Upper lobe of left lung (tissue), 6 donors: ENCODE measurements at places on chromosomes 2 and 18. TPM values are rescaled to one million over a fixed set of nuclear protein-coding genes. Genes with fewer than 3 reads are reported as not detected.

GRCh38 chr2:180520921-180521581 lies 459.4 kb upstream of the UBE2E3 start:
- DNase-seq, result no peak

GRCh38 chr2:72153924-72154323 lies 6.3 kb upstream of the CYP26B1 start:
- no peak for DNase-seq

DNA sequence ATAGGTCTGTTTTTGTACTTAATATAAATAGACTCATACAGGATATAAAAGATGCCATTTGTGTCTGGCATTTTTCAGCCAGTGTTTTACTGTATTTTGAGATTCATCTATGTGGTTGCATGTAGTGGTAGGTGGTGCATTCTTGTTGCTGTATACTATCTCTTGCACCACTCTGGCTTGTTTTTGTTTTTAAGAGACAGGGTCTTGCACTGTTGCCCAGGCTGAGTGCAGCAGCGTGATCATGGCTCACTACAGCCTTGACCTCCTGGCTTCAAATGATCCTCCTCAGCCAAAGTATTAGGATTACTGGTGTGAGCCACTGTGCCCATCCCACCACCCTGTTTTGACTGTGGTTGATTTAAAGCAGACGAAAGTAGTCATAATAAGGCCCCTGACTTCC lies 12.6 kb downstream of the HK2 start:
- DNase-seq, result no peak

DNA sequence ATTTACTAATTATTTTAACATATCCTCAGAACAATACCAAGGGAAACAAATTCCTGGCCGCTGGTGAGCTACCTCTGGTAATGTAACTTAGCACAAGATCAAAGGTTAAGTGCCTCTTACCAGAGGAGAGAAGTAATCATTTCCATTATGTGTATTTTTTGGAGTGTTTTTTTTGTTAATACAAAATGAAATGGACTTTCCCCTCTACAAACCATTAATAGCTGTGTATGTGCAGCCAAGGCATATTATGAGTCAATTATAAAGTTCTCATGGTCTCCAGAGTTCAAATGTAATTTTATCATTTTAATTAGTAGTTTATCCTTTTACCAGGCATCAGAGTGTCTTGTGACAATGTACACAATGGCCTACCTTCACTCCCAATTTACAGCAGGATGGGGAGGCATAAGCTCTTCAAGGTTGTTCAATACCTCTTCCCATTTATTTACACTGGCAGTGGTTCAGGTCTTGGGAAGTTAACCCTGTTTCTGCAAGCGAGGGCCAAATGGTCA lies 242.2 kb downstream of the TGIF1 start:
- DNase-seq, result no peak

DNA sequence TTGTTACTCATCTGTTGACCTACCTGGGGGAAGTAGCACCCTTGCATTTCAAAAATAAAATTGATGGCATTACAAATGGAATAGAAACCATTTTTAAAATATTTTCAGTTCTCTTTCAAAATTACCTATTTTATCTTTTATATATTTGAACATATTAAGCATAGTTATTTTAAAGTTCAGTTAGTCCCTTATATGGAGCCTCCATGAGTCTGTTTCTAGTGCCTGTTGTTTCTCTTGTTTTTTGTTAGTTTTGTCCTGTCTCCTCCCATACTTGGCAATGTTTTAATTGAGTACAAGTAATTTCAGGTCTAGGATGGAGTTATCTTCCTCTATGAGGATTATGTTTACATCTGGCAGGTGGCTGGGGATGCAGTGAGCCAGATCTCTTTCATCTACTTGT lies 5.9 kb upstream of the KCNIP3 start:
- no peak for DNase-seq

- no peak for DNase-seq
Observed at GRCh38 chr2:109663721-109664120, 49.6 kb downstream of the SOWAHC start.

DNA sequence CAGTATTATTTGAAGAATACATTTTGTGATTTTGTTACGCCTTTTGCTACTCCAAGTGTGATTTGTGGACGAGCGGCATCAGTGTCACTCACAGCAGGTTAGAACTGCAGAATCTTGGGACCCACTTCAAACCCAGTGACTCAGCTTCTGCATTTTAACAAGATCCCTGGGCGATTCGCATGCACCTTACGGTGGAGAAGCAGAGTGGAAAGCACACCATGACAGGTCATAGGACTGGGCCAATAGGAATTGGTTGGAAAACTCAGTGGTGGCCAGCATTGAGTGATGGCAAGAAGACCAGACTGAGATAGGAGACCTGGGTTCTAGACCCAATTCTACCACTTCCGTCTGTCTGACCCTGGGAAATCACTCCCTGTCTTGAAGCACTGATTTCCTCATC lies 26.3 kb downstream of the CTLA4 start:
- no peak for DNase-seq

The CD226 gene
- 4.1 TPM for total RNA-seq

DNA sequence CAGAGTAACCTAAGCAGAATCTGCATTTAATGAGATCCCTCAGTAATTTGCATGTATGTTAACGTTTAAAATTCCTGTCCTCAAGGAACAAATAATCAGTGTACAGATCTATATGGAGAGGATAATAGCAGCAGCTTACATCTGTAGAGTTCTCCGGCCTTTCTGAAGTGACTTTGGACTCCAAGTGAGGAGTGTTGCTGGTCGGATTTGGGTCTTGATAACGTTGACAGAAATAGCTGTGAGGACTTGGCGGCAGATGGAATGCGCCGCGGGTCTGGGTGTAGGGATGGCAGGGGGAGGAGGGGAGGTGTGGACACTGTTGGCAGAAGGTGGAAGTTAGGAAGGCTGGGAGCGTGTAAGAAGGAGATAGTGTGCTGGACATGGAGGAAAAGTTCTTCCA lies 170.9 kb upstream of the GATA6 start:
- DNase-seq, result no peak

The PTPN2 gene
- 53.2 TPM for total RNA-seq

The TYMS gene
- 5.2 TPM for total RNA-seq

DNA sequence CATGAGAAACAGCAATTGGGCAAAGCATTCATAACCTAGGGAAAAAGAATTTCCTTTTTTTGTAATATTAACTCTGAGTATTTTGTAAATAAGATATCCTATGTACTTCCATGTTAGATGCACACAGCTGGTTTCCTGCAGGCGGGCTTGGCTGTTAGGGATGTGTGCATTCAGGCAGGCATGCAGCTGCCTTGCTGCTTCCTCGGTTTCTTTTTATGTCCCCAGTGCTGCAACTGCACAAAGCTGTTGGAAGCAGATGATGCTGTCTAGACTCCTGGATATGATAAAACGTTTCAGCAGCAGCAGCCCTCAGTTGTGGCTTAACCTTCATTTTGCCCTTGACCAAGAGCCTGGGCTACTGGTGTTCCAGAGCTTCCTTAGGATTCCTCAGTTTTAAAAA lies 89.4 kb upstream of the EML6 start:
- DNase-seq, result no peak

The TMEM247 gene
- total RNA-seq, result not detected

GRCh38 chr18:30999887-31000628 lies 42.5 kb downstream of the DSC3 start:
- DNase-seq, result no peak

DNA sequence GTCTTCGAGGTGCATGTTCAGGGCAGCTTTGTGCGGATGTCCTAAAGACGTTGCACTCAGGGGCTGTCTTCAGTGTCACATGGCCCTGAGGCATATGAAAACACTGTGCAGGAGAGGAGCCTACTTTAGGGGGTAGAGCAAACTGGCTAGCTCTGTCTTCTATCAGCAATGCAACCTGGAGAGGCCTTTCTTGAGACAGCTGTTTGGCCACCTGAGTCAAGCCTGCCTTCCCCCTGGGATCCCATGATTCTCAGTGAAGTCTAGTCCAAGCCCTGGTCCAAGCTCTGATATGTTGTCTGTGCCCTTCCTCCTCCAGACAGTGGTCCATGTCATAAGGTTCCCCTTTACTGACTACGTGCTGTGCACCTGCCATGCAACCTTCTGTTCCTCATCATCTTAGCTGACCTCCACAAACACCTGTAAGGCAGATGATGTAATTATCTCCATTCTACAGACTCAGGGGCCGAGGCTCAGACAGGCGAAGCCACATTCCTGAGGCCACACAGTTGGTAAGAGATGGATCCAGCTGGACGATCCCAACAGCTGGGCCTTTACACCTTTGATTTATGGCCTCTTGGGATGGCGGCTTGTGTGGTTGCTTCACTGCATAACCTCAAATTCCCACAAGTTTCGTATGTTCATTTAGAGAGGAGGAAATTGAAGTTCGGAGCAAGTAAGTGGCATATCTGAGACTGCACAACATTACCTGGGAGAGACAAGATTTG lies 109.9 kb downstream of the COPS8 start:
- no peak for DNase-seq

DNA sequence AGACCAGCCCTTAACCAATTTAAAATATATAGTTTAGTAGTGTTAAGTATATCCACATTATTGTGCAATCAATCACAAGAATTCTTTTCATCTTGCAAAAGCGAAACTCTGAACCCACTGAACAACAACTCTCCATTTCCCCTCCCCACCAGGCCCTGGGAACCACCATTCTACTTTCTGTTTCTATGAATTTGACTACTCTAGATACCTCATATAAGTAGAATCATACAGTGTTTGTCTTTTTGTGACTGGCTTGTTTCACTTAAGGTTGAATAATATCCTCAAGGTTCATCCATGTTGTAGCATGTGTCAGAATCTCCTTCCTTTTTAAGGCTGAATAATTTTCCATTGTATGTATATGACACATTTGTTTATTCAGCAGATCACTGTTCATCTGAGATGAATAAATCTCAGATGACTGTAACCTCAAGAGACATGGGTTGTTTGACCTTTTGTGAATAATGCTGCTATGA lies 8.1 kb upstream of the SOS1 start:
- no peak for DNase-seq

DNA sequence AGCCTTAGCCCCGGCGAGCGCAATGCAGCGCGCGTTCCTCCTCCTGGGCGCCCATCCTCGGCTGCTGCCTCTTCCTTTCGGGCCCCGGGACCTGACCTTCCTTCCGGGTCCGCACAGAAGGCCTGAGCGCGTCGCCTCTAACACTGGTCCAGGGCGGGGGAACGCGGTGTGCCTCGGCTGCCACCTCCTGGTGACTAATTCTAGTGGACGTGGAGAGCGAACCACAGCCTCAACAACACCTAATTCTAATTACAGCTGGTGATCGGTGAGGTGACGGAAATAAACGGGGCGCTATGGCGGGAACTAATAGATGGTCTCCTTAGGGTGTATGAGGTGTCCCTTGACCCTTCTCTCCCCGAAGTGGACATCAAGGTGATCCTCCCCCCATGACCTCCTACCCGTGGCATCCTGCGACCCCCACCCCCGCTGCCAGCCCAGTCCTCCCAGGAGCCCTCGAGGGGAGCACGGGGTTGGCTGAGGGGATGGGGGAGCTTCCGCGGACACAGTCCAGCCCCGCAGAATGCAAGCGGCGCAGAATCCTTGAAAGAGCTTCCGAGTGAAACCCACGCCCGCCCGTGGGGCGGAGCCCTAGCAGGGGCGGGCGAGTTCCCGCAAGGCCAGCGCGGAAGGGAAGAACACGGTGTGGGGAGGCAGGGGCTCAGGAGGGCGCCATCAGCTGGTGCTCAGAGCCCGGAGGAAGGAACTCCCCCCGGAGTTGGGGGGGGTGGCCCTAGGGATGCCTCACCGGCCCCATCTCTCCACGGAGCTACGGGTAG lies 12.8 kb upstream of the HMSD start:
- peak; percentile 92 for DNase-seq

The RRM2 gene
- 12.9 TPM for total RNA-seq

DNA sequence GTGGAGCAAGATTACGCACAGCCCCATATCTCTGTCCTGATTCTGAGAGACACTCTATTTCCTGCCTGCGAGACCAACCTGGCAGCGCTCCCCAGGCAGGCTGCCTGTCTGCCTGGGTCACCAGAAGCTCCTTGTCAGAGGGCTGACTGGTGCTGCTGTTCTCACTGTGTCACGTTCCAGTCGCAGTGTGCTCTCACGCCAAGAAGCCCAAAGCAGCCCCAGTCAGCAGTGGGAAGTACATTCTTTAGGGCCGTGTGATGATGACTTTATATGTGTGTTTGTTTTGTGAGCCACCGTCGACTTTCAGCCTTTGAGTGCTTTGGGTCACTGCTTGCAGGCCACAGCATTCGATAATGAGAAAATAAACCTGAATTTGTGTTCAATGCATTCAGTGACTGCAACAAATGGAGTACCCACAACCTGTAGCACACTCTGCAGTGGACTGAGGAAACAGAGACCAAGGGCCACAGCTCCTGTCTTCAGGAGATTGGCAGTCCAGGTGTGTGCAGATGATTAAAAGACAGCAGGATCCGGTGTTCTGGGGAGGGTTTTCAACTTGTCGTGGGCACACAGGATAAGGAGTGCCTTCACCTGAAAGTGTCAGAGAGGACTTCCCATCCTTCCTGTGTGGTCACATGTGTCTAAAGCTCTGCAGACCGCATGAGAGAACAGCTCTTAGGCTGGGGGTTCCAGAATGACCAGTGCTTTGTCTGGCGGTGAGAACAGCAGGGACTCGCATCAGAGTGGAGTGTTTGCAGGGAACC lies 4.8 kb downstream of the TNFRSF11A start:
- peak; percentile 27 for DNase-seq

DNA sequence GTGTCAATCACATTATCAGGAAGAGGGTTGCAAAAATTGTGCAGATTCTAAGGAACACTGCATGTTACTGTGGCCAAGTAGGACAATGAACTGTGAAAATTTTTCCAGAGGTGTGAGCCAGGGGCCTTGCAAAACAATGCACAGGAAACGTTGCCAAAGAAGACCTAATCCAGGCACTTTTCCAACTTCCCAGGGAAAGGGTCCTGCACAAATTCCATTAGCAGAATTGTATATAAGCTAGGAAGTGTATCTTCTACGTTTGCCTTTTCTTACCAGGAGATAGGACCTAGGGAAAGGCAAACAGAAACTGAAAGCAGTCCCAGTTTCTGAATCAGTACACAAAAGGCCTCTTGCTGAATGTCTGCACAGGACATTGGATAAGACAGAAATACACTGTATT lies 1888.3 kb upstream of the CELF4 start:
- no peak for DNase-seq

- DNase-seq, result no peak
Observed at GRCh38 chr2:177817300-177817699, 255.3 kb downstream of the PDE11A start.

The LIMS2 gene
- 101 TPM for total RNA-seq

- no peak for DNase-seq
Observed at GRCh38 chr18:32548688-32549087, 78.0 kb upstream of the GAREM1 start.

GRCh38 chr2:68819556-68819955 lies 51.6 kb downstream of the BMP10 start:
- DNase-seq, result no peak

GRCh38 chr2:85133751-85134254 lies 611 bp downstream of the TCF7L1 start:
- DNase-seq, result peak; percentile 32

The PROM2 gene
- 5.9 TPM for total RNA-seq
